ENCODE measurements at places on chromosomes 1 and 21.

GRCh38 chr21:36768496-36768895 is 69.6 kb downstream of the SIM2 start:
- no peak for ATAC-seq

- no peak for ATAC-seq
These were observed 75.5 kb upstream of the PDC start for GRCh38 chr1:186536273-186536890.

- ATAC-seq, result no peak
These were observed 198.8 kb downstream of the AMY1C start for GRCh38 chr1:103948526-103948925.

- no peak for ATAC-seq
These were observed 21.3 kb downstream of the BACE2 start for GRCh38 chr21:41189150-41189745.

Measured in stimulated activated memory B cell treated with anti-CD40 and anti-IgM and Interleukin-4, amounts not matched to agents 10 μg/mL and 1 μg/mL and 100 μg/mL, for 72 hours (primary cell).